ENCODE measurements at places on chromosomes 12 and 14.

DNA sequence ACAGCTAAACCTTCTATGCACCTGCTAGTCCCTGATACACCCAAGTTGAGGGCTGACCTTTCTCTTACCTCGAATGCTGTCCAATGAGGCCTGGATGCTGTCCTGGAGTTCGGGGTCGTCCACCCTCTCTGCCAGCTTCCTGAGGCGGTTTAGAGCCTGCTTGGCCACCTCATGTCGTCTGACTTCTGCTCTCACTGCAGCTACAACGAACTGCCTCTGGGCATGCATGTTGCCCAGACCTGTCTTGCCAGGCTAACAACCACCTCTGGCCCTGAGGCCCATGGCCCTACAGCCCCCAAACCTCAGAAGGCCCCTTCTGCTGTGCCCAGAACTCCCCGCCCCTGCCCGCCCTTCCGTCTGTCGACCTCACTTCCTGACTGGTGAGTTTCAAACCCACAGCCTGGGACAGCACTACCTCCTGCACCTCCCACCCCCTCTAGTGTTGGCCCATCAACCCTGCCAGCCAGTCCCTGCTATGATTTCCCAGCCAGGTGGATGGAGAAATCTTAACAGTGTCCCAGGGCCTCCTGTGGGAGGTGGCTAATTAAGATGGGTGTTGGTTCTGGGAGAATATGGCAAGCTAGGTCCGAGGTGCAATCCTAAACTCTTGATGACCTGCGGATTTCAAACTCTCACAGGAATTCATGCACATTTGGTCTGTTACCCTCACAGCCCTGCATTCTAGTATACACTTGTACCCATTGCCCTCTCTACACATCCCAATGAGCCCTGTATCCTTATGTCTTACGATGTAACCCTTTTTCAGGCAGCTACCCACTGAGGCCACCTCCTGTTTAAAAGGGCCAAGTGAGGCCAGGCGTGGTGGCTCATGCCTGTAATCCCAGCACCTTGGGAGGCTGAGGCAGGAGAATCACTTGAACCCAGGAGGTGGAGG, 2.7 kb upstream of the TSPAN31 start:
- no peak for DNase-seq

DNA sequence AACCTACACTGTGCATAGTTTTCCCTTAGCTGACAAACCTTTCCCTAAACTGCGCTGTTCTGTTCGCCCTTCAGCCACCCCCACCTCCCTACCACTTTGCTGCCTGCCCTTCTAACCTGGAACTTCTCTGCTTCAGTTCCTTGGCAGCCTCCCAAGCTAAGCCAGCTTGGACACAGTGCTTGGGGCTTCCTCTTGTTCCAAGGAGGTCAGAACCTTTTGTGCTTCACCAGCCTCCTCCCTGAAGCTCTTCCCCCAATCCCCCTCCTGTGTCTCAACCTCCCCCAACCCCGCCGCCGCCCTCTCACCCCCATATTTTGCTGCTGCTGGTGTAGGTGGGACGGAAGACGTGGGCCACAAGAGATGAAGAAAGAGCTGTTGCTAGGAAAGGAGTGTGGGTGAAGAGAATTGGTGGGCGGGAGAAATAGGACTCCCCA, 8.1 kb upstream of the RIC8B start:
- DNase-seq = no peak

DNA sequence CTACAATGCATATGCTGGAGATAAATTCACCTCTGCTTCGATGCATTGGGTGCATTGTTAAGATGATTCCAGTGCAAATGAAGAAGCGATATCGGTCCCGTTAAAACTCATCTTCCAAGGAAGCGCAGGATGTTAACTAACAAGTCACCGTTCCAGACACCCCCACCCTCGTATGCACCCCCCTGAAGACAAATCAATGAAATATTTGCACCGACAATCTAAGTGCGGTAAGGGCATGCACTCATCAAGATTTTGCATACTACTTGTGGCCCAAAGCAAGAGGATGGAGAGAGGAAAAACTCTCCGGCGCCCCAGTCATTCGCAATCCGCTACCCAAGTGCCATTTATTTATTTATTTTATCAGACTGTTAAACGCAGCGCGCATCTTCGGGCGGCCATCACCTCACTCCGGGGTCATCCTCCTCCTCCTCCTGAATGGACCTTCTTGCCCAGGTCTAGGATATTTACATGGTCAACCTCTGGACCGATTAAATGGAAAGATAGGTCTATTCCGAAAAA, 1.2 kb downstream of the NOVA1 start:
- DNase-seq = no peak

DNA sequence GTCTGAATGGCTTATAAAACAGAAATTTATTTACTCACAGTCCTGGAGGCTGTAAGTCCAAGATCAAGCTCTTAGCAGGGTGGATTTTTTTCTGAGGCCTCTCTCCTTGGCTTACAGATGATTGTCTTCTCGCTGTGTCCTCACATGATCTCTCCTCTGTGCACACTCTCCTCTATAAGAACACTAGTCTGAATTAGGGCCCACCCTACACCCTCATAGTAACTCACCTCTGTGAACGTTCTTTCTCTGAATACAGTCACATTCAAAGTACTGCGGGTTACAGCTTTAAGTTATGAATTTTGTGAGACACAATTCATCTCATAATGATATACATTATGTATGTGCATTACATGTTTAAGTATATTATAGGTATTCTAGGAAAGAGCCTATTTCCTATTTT, 135.7 kb upstream of the ATXN7L3B start:
- DNase-seq = no peak

DNA sequence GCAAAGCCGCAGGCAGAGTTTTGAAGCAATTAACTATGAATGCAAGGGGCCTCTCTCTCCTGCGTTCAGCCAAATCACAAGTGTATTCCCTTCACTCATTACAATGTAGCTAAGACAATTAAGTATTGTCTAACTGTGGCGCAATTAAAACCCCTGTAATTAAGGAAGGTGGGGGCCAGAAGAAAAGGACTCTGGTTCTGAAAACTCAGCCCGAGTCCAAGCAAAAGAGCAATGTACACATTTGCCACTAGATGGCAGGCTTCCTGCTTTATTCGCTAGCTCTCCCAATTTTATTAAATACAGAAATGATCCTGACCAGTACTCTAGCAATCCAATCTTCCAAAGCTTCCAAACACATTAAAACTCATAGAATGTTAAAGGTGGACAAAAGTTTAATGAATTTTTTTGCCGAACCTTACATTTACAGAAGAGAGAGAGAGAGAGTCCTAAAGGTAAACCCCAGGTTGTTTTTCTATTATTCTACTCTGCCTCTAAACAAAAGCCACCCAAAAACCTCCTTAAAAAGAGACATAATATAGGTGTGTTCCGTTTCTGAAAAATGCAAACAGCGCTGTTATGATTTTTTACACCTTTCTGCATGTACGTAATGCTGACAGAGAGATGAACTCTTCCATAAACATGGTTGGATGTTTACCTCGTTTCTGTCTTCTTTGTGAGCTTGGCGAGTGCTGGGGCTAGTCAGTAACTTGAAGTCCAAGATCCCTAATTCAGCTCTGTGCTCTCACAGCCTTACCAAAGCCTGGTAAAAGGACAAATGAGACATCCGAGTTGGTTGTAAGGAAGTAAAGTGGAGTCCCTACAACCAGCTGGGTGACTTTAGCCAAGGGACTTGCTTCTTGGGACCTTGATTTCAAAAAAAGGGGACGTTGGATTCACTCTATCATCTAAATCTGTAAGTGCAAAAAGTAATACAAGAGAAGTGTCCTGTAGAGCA, 50.9 kb upstream of the VASH1 start:
- no peak for DNase-seq

- no peak for DNase-seq
Observed at GRCh38 chr14:100130521-100130920, 28.9 kb downstream of the DEGS2 start.

- DNase-seq = no peak
Observed at GRCh38 chr12:121937654-121938053, 19.3 kb downstream of the CFAP251 start.

Data from brain pericyte (primary cell).